Karpas-422 (cell line): ENCODE measurements at places on chromosomes 5 and 9. TPM values are rescaled to one million over a fixed set of nuclear protein-coding genes. Genes with fewer than 3 reads are reported as not detected.

- no peak within 1 kb of the TSS for H3K27ac ChIP-seq
- H3K4me1 ChIP-seq: no peaks in the 10 kb centered on the region
- no peaks in the 10 kb centered on the region for H3K27me3 ChIP-seq
- no peak within 1 kb of the TSS for H3K4me3 ChIP-seq
Measured at GRCh38 chr5:51383131-51384121, at the start of gene ISL1. Gene ISL1 (plus strand): TSS chr5:51383448. CDS start chr5:51383672, 224 bp downstream.

Gene SLC27A6
- not detected in 2 replicates for total RNA-seq

Gene ZNF300
- total RNA-seq: not detected in 2 replicates

Gene SNCB
- not detected in 2 replicates for total RNA-seq

Gene RAD23B
- 50.2 and 60.2 TPM in 2 replicates for total RNA-seq
